ENCODE measurements at places on chromosomes 3 and 15. TPM values are rescaled to one million over a fixed set of nuclear protein-coding genes. Genes with fewer than 3 reads are reported as not detected.

ADPRH gene
- total RNA-seq = 3.7 TPM

VWA5B2 gene
- not detected for total RNA-seq

- H3K4me3 ChIP-seq = no peak overlapping the region
Observed at GRCh38 chr15:96312641-96313335, 17.7 kb upstream of the NR2F2 start.

GRCh38 chr3:14262212-14262611, 83.6 kb downstream of the LSM3 start:
- H3K36me3 ChIP-seq = peaks cover 2% of the 10 kb centered on the region
- no peak for DNase-seq
- H3K4me3 ChIP-seq = no peak overlapping the region
- H3K4me1 ChIP-seq = peaks cover 5% of the 10 kb centered on the region

DNA sequence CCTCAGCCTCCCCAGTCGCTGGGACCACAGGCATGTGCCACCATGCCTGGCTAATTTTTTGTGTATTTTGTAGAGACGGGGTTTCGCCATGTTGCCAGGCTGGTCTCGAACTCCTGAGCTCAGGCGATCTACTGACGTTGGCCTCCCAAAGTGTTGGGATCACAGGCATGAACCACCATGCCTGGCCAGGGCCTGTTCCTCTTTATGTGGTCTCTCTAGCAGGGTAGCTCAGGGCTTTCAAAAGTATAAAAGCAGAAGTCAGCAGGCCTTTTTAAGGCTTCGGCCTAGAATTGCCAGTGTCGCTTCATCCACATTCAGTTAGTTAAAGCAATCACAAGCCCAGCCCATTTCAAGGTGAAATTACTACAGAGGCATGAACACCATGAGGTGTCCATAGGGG, 7.6 kb downstream of the VHL start:
- peaks cover 4% of the 10 kb centered on the region for H3K36me3 ChIP-seq
- H3K27ac ChIP-seq = peak overlapping the region; percentile 54
- H3K4me1 ChIP-seq = peaks cover 17% of the 10 kb centered on the region
- H3K4me3 ChIP-seq = no peak overlapping the region
- H3K27me3 ChIP-seq = no peaks in the 10 kb centered on the region
- DNase-seq = no peak

CRYBG3 gene
- total RNA-seq = 6.4 TPM

DNA sequence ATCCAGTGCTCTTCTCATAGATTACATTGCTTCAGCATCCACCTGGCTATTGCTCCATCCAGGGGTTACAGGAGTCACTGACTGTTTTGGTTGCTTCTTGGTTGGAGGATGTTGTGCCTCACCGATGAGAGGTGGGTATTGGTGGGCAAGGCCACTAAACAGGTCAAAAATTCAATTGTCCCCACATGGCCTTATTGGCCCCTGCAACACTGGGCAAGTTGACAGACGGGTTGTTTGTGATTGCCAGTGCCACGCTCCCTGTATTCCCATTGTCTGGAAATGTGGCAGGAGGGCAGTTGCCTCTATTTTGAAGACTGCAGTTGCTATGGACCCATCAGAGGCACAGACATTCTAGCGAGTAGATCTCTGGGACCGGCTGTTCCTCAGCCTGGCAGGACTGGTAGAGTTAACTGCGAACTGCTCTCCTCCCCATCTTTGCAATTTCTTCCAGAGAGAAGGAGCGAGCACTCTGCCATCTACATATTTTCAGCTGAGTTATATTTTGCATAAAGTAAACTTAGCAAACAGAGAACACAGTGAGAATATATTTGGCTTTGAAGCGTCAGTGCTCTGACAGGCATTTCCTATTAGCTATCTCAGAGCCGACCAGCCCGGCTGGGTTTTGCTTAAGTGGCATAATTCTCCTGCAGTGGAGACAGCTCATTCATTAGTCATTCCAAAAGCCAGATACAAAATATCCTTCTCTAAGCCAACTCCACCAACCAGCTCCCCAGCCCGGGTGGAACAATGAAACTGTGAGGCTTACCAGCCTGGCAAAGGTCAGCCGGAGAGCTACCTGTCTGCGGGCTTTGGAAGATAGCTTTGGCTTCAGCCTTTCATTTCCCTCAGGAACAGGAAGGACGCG, 26.0 kb upstream of the MAGEF1 start:
- no peak overlapping the region for H3K4me3 ChIP-seq
- no peak overlapping the region for H3K27ac ChIP-seq
- no peak for DNase-seq
- H3K4me1 ChIP-seq = peaks cover 2% of the 10 kb centered on the region
- peaks cover 49% of the 10 kb centered on the region for H3K27me3 ChIP-seq

- no peaks in the 10 kb centered on the region for H3K27me3 ChIP-seq
- H3K4me3 ChIP-seq = no peak overlapping the region
- peaks cover 19% of the 10 kb centered on the region for H3K4me1 ChIP-seq
- peaks cover 2% of the 10 kb centered on the region for H3K36me3 ChIP-seq
- no peak for DNase-seq
Observed at GRCh38 chr15:83053151-83053550, 13.9 kb downstream of the BTBD1 start.

GRCh38 chr3:20406611-20407011, 220.6 kb upstream of the SGO1 start:
- no peak overlapping the region for H3K4me3 ChIP-seq
- H3K36me3 ChIP-seq = no peaks in the 10 kb centered on the region

DNA sequence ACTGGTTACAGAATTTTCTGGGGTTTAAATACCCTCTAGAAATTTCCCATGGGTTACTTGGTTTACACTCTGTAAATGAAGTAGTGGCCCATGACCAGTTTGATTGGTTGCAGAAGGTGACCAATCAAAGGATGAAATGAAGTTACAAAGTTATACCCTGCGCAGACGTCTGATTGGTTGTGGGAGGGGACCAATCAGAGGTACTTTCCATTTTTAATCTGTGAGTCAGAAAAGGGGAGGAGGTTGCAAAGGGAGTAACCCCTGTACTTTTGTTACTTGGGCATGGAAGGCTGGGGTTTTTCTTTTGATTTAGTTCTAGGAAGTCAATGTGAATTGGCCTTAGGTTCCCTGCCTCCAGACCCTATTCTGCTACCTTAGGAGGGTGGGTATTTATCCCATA, 18.7 kb upstream of the APH1B start:
- H3K4me1 ChIP-seq = peaks cover 8% of the 10 kb centered on the region

C2CD4A gene
- 0.60 TPM for total RNA-seq

GRCh38 chr15:85118173-85118572, 136.5 kb downstream of the PDE8A start:
- H3K36me3 ChIP-seq = peaks cover 20% of the 10 kb centered on the region
- peaks cover 2% of the 10 kb centered on the region for H3K4me1 ChIP-seq
- DNase-seq = no peak
- H3K4me3 ChIP-seq = no peak overlapping the region
- H3K27ac ChIP-seq = peak overlapping the region; percentile 77
- no peaks in the 10 kb centered on the region for H3K27me3 ChIP-seq

GRCh38 chr3:114356066-114356465, 62.2 kb downstream of the TIGIT start:
- H3K27me3 ChIP-seq = no peaks in the 10 kb centered on the region
- H3K27ac ChIP-seq = no peak overlapping the region
- no peak for DNase-seq
- no peak overlapping the region for H3K4me3 ChIP-seq

DNA sequence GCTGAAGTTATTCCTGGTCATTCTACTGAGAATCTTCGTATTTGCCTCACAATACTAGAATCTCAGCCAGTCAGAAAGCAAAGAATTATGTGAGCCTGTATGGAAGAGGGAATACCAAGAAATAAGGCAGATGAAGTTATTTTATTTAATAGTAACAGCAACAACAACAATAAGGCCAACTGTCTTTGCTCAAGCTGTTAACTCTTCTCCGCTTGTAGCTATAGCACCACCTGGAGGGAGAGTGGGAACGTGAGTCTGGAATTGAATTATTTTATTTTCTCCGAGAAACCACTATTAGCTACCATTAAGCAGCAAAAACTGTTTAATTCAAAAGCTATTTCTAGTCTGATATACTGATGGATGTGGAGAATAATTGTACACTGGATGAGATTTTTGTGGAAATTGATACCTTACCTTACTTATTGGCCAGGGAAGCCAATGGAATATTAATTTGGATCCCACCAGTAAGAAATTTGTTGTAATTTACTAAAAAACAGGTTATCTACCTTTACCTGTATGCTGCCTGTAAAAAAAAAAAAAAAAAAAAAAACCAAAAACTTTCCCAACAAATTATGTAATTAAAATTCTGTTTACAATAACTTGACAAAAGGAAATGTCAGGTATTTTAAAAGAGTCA, 50.1 kb downstream of the CALML4 start:
- no peak overlapping the region for H3K4me3 ChIP-seq
- H3K36me3 ChIP-seq = peaks cover 8% of the 10 kb centered on the region
- DNase-seq = no peak

DNA sequence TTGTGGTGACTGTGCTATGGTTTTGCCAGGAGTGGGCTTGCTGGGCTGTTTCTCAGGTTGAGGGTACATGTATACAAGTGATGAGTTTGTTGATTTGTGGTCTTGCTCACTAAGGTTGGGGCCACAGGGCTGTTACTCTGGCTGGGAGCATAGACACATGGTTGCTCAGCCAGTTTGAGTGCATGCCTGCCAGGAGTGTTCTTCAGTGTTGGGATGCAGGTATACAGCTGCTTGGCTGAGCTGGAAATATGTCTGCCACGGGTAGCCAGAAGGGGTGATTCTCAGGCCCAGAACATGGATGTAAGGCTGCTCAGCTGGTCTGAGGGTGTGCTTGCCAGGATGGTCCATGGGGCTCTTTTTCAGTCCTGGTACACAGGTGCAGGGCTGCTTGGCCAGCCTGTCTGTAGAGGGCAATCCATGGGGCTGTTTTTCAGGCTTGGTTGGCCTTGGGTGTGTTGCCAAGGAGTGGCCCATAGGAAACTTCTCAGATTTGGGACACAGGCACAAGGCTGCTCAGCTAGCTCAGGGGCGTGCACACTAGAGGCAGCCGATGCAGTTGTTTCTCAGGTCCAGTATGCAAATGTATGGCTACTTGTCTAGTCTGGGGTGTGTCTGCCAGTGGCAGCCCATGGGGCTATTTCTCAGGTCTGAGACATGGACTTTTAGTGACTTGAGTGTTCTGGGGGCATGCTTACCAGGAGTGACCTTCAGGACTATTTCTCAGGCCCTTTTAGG, 5.3 kb upstream of the ARHGAP31 start:
- no peak for DNase-seq
- no peak overlapping the region for H3K27ac ChIP-seq
- H3K36me3 ChIP-seq = no peaks in the 10 kb centered on the region
- H3K27me3 ChIP-seq = no peaks in the 10 kb centered on the region
- peaks cover 13% of the 10 kb centered on the region for H3K4me1 ChIP-seq

- H3K36me3 ChIP-seq = no peaks in the 10 kb centered on the region
- DNase-seq = no peak
- no peak overlapping the region for H3K27ac ChIP-seq
- H3K27me3 ChIP-seq = no peaks in the 10 kb centered on the region
Observed at GRCh38 chr3:196454935-196455334, 22.7 kb upstream of the UBXN7 start.

CGNL1 gene
- not detected for total RNA-seq

REC114 gene
- total RNA-seq = not detected

MUC4 gene
- not detected for total RNA-seq

DNA sequence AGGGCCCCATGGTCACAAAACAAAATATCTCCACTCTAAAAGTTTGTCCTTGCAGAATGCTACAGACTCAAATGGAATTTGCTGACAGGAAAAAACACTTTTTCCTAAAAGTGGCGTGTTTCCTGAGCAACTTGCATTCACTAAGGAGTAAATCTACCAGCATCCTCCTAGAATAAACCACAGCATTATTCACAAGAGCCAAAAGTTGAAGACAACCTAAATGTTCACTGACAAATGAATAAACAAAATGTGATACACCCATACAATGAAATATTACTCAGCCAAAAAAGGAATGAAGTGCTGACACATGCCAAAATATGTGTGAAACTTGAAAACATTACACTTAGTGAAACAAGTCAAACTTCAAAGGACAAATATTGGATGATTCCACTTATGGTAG, 28.9 kb downstream of the ITGB5 start:
- H3K4me1 ChIP-seq = no peaks in the 10 kb centered on the region
- H3K27me3 ChIP-seq = peaks cover 35% of the 10 kb centered on the region
- H3K27ac ChIP-seq = no peak overlapping the region

- no peak for DNase-seq
- peaks cover 7% of the 10 kb centered on the region for H3K4me1 ChIP-seq
- no peak overlapping the region for H3K4me3 ChIP-seq
- no peak overlapping the region for H3K27ac ChIP-seq
- H3K27me3 ChIP-seq = no peaks in the 10 kb centered on the region
Observed at GRCh38 chr15:80732167-80732566, 37.1 kb downstream of the ABHD17C start.

DNA sequence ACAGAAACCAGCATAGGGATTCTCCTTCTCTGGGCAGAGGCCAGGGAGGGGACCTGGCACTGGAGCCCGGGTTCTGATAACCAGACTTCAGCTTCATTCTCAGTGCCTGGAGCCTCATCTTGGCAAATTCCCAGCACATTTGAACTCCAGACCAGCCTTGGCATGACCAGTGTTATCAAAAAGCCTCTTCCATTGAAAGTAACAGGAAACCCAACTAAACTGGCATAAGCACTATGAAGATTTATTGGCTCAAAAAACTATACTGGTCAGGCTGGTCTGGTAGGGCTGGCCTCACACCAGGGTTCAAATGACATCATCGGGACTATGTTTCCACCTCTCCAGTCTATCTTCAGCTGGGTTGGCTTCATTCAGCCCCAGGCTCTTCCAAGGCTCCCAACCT, 48.1 kb upstream of the THUMPD3 start:
- DNase-seq = no peak
- no peaks in the 10 kb centered on the region for H3K4me1 ChIP-seq
- H3K4me3 ChIP-seq = no peak overlapping the region
- H3K27ac ChIP-seq = no peak overlapping the region
- peaks cover 38% of the 10 kb centered on the region for H3K27me3 ChIP-seq

DNA sequence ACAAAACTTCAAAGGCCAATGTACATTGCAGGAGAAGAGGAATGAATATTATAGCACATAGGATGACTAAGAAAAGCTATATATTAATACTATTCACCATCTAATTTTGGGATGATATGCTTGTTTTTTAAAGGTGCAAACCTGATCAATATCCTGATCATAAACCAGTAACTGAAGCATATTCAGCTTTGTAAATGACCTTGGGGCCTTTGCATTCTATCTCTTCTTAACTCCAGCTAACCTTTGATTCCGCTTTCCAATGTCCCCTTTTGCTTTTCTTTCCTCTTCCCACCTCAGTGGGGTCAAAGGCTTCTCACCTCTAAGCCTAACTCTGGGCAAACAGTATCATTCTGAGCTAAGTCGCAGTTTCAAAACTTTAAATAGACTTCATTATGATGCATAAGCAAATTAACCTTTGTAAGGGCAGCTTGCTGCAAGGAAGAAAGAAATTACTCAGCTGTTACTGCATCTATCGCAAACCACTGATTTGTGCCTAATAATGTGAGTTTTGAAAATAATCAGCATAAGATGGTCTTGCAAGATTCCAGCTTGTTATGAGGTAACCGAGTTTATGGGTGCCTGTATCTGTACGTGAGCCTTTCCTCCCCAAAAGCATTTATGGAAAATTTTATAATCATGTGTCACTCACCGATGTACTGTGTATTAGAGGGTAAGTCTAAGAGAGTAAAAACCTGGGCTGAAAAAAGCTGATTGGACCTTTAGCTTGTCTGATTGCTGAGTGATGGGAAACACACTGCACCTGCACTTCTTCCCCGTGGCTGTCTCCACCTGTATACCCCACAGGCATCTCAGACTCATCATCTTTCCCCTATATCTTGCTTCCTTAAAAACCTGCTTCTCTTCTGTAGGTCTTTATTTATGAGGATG, 116.8 kb downstream of the TPRG1 start:
- peaks cover 3% of the 10 kb centered on the region for H3K36me3 ChIP-seq
- peaks cover 32% of the 10 kb centered on the region for H3K4me1 ChIP-seq
- peaks cover 6% of the 10 kb centered on the region for H3K27me3 ChIP-seq
- H3K4me3 ChIP-seq = no peak overlapping the region
- DNase-seq = no peak

ARRDC4 gene
- 2.0 TPM for total RNA-seq
